ENCODE measurements at places on chromosomes 12 and 14. TPM values are rescaled to one million over a fixed set of nuclear protein-coding genes. Genes with fewer than 3 reads are reported as not detected.

Gene TAS2R50
- 0.31 TPM for total RNA-seq

Gene PAWR
- total RNA-seq = 8.7 TPM

Gene CISTR
- not detected for total RNA-seq

Gene IFNG-AS1
- 1.7 TPM for total RNA-seq

Gene SOAT2
- total RNA-seq = 0.21 TPM

Gene UNC119B
- total RNA-seq = 5.6 TPM

Gene FLRT2
- under 0.01 TPM for total RNA-seq

Gene APOF
- total RNA-seq = not detected

Gene CLEC4D
- total RNA-seq = 10.9 TPM

Gene TMEM179
- not detected for total RNA-seq

Gene CPNE8
- 8.5 TPM for total RNA-seq

Gene SEL1L
- 57.0 TPM for total RNA-seq

All from mononuclear cell (primary cell).